ENCODE measurements at places on chromosomes 6 and 20. TPM values are rescaled to one million over a fixed set of nuclear protein-coding genes. Genes with fewer than 3 reads are reported as not detected.

EZR gene
- total RNA-seq: 60.3 TPM

TNXB gene
- total RNA-seq: 1.6 TPM

CNR1 gene
- total RNA-seq: not detected

DNA sequence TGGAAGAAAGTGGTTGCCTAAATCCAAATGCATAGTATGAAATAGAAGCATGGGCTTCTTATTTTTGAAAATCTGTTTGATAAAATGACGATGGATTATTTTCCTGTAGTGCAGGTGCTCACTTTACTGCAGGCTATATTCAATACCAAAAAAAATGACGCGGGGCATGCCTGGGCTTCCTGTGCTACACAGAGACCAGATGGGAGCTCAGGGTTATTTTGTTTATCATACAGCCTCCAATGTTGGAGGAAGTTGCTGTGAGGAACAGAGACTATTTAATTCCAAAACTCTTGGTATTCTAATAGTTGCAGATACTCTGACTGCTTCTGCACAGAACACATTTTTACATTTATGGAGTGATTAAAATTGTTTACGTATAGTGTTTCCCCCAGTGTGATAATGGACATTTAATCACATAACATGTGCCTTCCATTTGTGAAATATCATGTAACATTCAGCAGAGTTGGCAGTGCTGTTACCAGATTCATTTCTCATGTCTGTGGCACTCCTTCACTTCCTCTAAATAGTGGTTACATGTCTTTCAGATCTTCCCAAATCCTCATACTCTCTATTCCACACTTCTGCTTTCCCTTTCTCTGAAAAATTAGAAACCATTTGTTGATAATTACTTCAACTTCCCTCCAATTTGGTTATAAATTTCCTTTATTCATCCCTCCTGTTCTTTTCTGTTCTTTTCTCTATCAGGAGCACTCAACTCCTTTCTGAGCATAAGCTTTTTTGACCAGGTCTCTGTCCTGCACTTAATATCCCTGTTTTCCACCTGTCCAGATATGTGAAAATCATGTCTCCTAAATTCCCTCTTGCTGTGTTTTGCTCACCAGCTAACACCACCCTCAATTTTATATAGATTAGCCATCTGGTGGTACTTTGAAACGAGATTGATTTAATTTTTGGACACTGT is 121.6 kb downstream of the ADGRB3 start:
- no peak overlapping the region for H3K4me3 ChIP-seq
- H3K4me1 ChIP-seq: no peaks in the 10 kb centered on the region
- no peaks in the 10 kb centered on the region for H3K27me3 ChIP-seq
- no peaks in the 10 kb centered on the region for H3K36me3 ChIP-seq

DNA sequence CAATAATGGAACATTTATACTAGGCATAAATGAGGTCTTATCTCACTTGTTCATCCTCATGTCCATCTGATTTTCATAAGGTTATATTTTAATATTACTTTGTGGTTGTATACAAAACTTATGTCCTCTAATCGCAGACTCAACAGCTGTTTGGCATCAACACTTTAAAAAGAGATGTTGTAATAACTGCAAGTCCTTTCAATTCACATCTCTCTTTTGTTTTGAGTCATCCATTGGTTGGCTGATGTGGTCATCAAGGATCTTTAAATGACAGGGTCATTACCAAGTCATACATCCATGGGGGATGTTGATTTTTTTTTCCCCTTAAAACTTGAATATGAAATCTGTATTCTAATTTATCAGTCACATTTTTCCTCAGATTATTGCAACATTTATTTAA is 299.4 kb upstream of the NRSN1 start:
- H3K27me3 ChIP-seq: no peaks in the 10 kb centered on the region
- H3K27ac ChIP-seq: no peak overlapping the region
- peaks cover 6% of the 10 kb centered on the region for H3K4me1 ChIP-seq
- DNase-seq: no peak
- no peaks in the 10 kb centered on the region for H3K36me3 ChIP-seq
- no peak overlapping the region for H3K4me3 ChIP-seq

DNA sequence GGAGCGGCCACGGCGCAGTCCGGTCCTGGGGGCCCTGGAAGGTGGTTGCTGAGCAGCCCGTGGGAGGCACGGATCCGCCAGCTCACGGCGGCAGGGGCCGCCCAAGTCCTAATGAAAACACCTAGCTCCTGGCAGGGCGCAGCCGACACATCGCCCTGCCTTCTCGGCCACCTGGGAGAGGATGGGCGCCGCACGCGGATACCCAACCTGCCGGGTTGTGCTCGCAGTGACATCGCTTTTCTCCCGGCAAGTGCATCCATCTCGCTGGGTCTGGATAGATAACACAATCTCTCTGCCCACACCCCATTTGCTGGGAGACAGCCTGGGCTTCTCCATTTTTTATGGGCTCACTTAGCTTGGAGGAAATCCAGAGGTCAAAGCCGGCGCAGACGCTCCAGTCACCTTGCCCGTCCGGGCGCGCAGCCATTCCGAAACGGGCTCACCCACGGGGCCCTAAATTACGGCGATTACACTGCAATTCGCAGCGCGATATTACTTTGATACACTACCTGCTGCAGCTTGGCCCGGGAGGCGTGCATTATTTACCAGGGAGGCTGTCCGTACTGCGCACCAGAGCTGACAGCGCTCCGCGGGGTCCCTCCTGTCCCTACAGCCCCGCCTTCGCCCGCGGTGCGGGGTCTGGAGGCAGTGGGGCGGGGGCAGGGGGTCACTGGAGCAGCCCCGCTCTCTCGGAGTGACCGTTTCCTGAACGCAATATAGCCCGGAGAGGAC is 36.2 kb upstream of the CCDC167 start:
- H3K36me3 ChIP-seq: no peaks in the 10 kb centered on the region
- H3K27me3 ChIP-seq: peaks cover 47% of the 10 kb centered on the region
- H3K27ac ChIP-seq: no peak overlapping the region
- H3K4me1 ChIP-seq: no peaks in the 10 kb centered on the region
- no peak overlapping the region for H3K4me3 ChIP-seq
- DNase-seq: no peak

GRCh38 chr20:10111139-10111958 is 76.6 kb downstream of the ANKEF1 start:
- peak; percentile 15 for DNase-seq
- peaks cover 12% of the 10 kb centered on the region for H3K4me1 ChIP-seq
- H3K27ac ChIP-seq: no peak overlapping the region
- H3K4me3 ChIP-seq: no peak overlapping the region
- no peaks in the 10 kb centered on the region for H3K27me3 ChIP-seq

- H3K36me3 ChIP-seq: no peaks in the 10 kb centered on the region
- H3K4me1 ChIP-seq: peaks cover 8% of the 10 kb centered on the region
- H3K27me3 ChIP-seq: peaks cover 63% of the 10 kb centered on the region
These were observed 84.2 kb upstream of the SLC22A23 start for GRCh38 chr6:3541006-3541585.

- DNase-seq: no peak
- H3K27ac ChIP-seq: no peak overlapping the region
- 0 out of 3 replicates have a peak, but pooled peaks cover 4% of the 10 kb centered on the region for H3K27me3 ChIP-seq
These were observed 34.6 kb upstream of the SCUBE3 start for GRCh38 chr6:35178932-35179832.

DNA sequence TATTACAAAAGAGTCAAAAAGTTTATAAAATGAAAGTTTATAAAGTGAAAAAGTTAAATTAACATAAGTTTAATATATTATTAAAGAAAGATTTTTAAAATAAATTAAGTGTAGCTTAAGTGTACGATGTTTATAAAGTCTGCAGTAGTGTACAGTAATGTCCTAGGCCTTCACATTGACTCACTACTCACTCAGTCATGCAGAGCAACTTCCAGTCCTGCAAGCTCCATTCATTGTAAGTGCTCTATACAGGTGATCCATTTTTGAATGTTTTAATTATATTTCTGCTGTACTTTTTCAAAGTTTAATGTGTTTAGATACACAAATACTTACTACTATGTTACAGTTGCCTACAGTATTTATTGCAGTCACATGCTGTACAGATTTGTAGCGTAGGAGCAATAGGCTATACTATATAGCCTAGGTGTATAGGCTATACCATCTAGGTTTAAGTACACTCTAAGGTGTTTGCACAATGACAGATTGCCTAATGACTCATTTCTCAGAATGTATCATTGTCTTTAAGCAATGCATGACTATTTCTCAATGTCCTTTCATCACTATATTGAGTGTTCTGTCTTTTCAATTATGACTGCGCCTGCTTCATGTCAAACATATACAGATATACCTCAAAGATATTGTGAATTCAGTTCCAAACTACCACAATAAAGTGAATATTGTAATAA is 1110.3 kb upstream of the MAP3K7 start:
- DNase-seq: no peak
- H3K27me3 ChIP-seq: no peaks in the 10 kb centered on the region
- H3K4me3 ChIP-seq: no peak overlapping the region
- H3K27ac ChIP-seq: no peak overlapping the region

GRCh38 chr6:12336121-12336971 is 46.2 kb downstream of the EDN1 start:
- no peak for DNase-seq
- peaks cover 78% of the 10 kb centered on the region for H3K4me1 ChIP-seq

GRCh38 chr6:97029552-97029951 is 105.0 kb downstream of the KLHL32 start:
- no peaks in the 10 kb centered on the region for H3K4me1 ChIP-seq
- H3K27ac ChIP-seq: no peak overlapping the region
- H3K27me3 ChIP-seq: no peaks in the 10 kb centered on the region
- no peak for DNase-seq
- no peak overlapping the region for H3K4me3 ChIP-seq
- H3K36me3 ChIP-seq: no peaks in the 10 kb centered on the region

- DNase-seq: no peak
- H3K36me3 ChIP-seq: no peaks in the 10 kb centered on the region
- peaks cover 10% of the 10 kb centered on the region for H3K4me1 ChIP-seq
- no peak overlapping the region for H3K4me3 ChIP-seq
- no peaks in the 10 kb centered on the region for H3K27me3 ChIP-seq
These were observed 54.7 kb downstream of the BMP5 start for GRCh38 chr6:55820696-55821095.

DNA sequence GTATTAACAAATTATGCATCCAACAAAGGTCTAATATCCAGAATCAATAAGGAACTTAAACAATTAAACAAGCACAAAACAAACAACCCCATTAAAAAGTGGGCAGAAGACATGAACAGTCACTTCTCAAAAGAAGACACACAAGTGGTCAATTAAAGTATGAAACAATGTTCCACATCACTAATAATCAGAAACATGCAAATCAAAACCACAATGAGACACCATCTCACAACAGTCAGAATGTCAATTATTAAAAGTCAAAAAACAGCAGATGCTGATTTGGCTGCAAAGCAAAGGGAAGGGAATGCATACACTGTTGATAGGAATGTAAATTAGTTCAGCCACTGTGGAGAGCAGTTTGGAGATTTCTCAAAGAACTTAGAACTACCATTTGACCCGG is 129.3 kb downstream of the PFDN4 start:
- H3K4me3 ChIP-seq: no peak overlapping the region
- H3K27ac ChIP-seq: no peak overlapping the region
- peaks cover 11% of the 10 kb centered on the region for H3K4me1 ChIP-seq
- H3K27me3 ChIP-seq: no peaks in the 10 kb centered on the region
- DNase-seq: no peak

Data from HepG2 (cell line).